ENCODE measurements at places on chromosomes 5 and 9. TPM values are rescaled to one million over a fixed set of nuclear protein-coding genes. Genes with fewer than 3 reads are reported as not detected.
A peak's percentile ranks its signal among the peaks of the same experiment; 100 is the strongest.

Gene SLIT3
- 48.6 TPM for total RNA-seq

Gene ADGRD2
- not detected for total RNA-seq

Gene ZDHHC11B
- 14.9 TPM for total RNA-seq

- no peak overlapping the region for H3K4me3 ChIP-seq
- peaks cover 5% of the 10 kb centered on the region for H3K4me1 ChIP-seq
- peak; percentile 81 for DNase-seq
Measured at GRCh38 chr9:87662808-87663528, 63.0 kb upstream of the CTSL start.

DNA sequence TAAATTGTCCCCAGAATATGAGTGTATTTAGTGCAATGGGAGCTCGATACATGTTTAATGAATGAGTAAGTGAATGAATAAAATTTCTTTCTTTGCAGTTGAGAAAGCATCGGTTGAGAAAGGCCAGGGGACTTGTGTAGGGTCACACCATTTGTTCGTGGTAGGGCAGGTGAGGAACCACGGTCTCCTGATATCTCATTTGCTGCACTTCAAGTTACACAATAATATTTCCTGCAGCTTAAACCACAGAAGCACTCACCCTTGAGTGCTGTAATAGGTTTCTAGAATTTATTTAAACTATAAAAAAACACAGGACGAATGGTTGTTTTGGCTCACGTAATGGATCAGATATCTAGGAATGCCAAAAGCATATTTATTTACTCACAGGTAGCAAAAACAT, 429.8 kb downstream of the SPATA31D1 start:
- no peak overlapping the region for H3K27ac ChIP-seq
- H3K27me3 ChIP-seq: no peaks in the 10 kb centered on the region
- H3K4me3 ChIP-seq: no peak overlapping the region

Gene ASPN
- 2.3 TPM for total RNA-seq

DNA sequence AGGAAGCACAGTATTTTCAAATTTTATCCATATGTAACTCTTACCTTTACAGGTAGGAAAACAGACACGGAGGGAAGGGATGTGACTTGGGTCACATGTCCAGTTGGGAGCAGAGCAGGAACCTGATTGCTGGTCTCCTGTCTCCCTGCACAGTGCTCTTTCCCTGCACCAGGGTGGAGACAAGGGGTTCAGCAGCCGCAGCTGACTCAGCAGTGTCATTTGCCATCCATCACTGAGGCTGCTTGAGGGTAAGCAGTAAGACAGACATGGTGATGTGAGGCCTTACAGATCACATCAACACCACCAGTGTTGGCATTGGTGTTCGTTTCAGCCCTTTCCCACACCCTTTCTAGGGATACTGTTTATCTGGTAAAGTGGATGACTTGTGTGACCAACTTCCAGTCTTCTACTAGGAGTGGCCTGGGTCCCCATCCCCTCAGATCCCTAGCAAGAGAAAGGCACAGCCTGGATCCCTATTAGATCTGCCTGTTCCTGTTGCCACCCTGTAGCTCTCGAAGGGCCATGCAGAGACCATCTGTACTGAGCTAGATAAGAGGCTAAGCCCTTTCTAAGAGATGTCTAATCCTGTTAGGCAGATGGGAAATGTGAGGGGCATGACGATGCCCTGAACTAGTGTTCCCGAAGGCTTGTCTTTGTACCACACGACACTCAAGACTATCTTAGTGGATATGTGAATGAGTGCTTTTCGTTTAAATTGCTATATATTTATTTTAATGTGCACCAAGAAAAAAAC, 29.1 kb downstream of the FRMPD1 start:
- H3K27ac ChIP-seq: no peak overlapping the region
- no peak overlapping the region for H3K4me3 ChIP-seq
- peaks cover 5% of the 10 kb centered on the region for H3K27me3 ChIP-seq
- DNase-seq: no peak
- no peaks in the 10 kb centered on the region for H3K36me3 ChIP-seq

Gene KIF27
- total RNA-seq: 10.4 TPM

- H3K27me3 ChIP-seq: no peaks in the 10 kb centered on the region
- H3K27ac ChIP-seq: no peak overlapping the region
- no peaks in the 10 kb centered on the region for H3K36me3 ChIP-seq
- H3K4me3 ChIP-seq: no peak overlapping the region
- DNase-seq: no peak
Measured at GRCh38 chr5:24642022-24642421, 2.8 kb downstream of the CDH10 start.

- H3K27ac ChIP-seq: no peak overlapping the region
- H3K4me1 ChIP-seq: no peaks in the 10 kb centered on the region
- H3K27me3 ChIP-seq: no peaks in the 10 kb centered on the region
- H3K4me3 ChIP-seq: no peak overlapping the region
- no peak for DNase-seq
Measured at GRCh38 chr5:119681734-119682133, 52.4 kb downstream of the FAM170A start.

DNA sequence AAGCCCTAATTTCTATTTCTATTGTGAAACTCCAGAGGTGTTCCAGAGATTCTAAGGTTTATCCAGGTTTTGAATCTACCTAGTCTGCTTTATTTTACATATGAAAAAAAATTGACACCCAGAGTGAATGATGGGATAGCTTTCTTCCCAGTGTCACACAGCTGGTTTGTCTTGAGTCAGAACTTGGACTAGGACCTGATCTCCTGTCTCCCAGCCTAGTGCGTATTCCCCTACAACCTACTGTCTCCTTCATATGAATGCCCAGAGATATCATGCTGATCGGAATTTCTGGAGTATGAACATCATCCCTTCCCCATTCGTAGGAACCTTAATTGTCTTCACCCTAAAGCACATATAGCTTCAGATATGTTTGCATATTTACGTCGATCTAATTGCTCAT, 524.2 kb downstream of the SPATA31D1 start:
- no peak overlapping the region for H3K27ac ChIP-seq
- no peak overlapping the region for H3K4me3 ChIP-seq
- no peak for DNase-seq

GRCh38 chr5:58497386-58497785, 6.2 kb downstream of the GAPT start:
- no peak overlapping the region for H3K4me3 ChIP-seq
- peaks cover 3% of the 10 kb centered on the region for H3K4me1 ChIP-seq
- no peaks in the 10 kb centered on the region for H3K36me3 ChIP-seq
- H3K27ac ChIP-seq: no peak overlapping the region
- DNase-seq: no peak

DNA sequence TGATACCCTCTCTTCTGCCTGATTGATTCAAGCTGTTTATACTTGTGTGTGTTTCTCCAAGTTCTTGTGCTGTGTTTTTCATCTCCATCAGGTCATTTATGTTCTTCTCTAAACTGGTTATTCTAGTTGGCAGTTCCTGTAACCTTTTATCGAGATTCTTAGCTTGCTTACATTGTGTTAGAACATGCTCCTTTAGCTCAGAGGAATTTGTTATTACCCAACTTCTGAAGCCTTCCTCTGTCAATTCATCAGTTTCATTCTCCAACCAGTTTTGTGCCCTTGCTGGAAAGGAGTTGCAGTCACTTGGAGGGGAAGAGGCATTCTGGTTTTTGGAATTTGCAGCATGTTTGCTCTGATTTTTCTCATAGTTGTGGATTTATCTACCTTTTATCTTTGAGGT, 126.2 kb upstream of the FTMT start:
- no peaks in the 10 kb centered on the region for H3K4me1 ChIP-seq
- no peak for DNase-seq

Gene SLC9A3
- 1.1 TPM for total RNA-seq

DNA sequence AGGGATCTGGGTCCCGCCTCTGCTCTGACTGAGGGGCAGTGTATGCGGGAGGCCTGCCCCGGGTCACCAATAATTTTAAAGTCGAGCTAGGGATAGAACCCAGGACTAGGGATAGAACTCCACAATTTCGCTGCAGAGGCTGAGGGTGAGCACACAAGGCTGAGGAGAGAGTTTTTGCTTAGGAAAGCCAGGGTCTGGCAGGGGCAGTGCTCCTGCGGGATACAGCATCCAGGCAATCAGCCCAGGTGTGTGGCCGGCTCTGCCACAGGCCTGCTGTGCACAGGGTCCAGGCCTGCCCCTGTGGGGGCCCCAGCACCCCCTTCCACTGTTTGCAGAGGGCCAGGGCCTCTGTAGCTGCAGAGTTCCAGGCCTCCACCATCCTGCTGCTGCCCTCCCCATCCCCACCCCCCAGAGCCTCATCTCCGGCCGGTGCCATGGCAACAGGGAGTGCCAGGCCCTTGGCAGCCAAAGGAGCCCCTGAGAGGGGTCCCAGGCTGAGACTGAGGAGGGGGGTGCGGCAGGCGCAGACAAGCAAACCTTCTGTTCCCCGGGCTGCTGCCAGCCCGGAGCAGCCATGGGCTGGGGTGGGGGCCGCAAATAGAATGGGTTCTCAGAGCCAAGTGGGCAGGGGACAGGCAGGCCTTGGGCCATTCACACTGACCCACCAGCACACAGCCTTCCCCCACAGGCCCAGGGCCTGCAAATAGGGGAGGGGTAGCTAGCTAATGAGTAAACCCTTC, 8.6 kb downstream of the PDGFRB start:
- no peaks in the 10 kb centered on the region for H3K36me3 ChIP-seq
- peak overlapping the region; percentile 1 for H3K4me3 ChIP-seq
- H3K27ac ChIP-seq: peak overlapping the region; percentile 46
- peaks cover 48% of the 10 kb centered on the region for H3K4me1 ChIP-seq
- DNase-seq: no peak

DNA sequence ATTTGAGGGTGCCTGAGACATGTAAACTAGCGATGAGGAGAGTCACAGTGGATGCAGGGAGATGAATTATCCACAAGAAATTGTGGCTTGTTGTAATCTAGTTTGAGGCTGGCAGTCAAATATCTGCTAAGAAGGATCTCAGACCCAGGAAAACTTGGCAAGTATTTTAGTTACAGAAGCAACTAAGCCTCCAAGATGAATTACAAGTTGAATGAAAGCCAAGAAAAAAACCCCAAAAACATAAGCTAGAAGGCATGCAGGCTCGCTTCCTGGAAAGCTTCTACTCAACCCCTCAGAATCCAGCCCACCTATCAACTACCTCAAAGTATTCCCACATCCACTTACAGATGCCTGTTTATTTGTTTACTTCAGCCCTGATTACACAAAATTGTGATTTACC, 696.9 kb downstream of the MAT2B start:
- no peak overlapping the region for H3K27ac ChIP-seq
- no peak overlapping the region for H3K4me3 ChIP-seq
- no peaks in the 10 kb centered on the region for H3K27me3 ChIP-seq

DNA sequence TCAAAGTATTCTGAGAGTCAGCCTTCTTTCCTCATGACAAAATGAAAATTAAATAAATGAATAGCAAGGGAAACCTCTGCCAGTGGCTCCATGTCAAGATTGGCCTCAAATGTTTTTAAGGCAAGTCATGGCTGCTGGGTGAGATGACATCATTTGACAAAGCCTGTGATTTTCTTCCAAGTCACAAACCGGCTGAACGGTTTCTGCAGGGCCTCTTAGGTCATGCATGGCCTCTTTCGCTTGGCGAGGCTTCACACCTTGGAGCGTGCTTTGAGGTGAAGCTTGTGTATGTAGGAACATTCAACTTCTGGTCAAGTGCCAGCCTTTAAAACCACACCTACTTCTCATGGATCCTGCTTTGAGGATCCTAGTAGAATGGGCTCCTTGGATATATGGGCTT, 161.0 kb upstream of the ZNF618 start:
- no peak overlapping the region for H3K4me3 ChIP-seq
- no peak overlapping the region for H3K27ac ChIP-seq
- no peaks in the 10 kb centered on the region for H3K4me1 ChIP-seq
- no peaks in the 10 kb centered on the region for H3K36me3 ChIP-seq
- no peaks in the 10 kb centered on the region for H3K27me3 ChIP-seq
- no peak for DNase-seq

DNA sequence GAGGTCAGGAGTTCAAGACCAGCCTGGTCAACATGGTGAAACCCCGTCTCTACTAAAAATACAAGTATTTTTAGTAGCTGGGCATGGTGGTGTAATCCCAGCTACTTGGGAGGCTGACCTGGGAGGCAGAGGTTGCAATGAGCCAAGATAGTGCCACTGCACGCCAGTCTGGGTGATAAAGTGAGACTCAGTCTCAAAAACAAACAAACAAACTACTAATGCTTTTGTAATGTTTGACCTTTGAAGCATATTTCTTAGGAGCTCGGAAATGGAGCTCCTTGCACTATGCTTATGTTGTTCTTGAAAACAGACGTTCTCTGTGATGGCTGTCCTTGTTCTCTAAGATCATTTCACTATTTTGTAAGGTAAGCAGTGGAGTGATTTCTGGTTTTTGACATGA, 6.0 kb downstream of the F2RL2 start:
- no peaks in the 10 kb centered on the region for H3K27me3 ChIP-seq
- no peak overlapping the region for H3K4me3 ChIP-seq
- no peak for DNase-seq
- no peak overlapping the region for H3K27ac ChIP-seq
- no peaks in the 10 kb centered on the region for H3K36me3 ChIP-seq
- no peaks in the 10 kb centered on the region for H3K4me1 ChIP-seq

Gene ADAMTSL1
- 3.7 TPM for total RNA-seq

GRCh38 chr5:16140417-16140816, 39.2 kb downstream of the MARCHF11 start:
- H3K4me1 ChIP-seq: no peaks in the 10 kb centered on the region
- no peak overlapping the region for H3K27ac ChIP-seq
- no peaks in the 10 kb centered on the region for H3K27me3 ChIP-seq
- H3K4me3 ChIP-seq: no peak overlapping the region

GRCh38 chr5:112338681-112339337, 80.3 kb downstream of the EPB41L4A start:
- H3K4me3 ChIP-seq: no peak overlapping the region
- peaks cover 22% of the 10 kb centered on the region for H3K4me1 ChIP-seq
- no peaks in the 10 kb centered on the region for H3K27me3 ChIP-seq
- DNase-seq: no peak
- H3K36me3 ChIP-seq: no peaks in the 10 kb centered on the region
- H3K27ac ChIP-seq: no peak overlapping the region

- DNase-seq: no peak
- no peak overlapping the region for H3K27ac ChIP-seq
- no peak overlapping the region for H3K4me3 ChIP-seq
Measured at GRCh38 chr5:39648848-39649227, 224.1 kb upstream of the DAB2 start.

Gene JAKMIP2
- total RNA-seq: 8.3 TPM
